ENCODE measurements at places on chromosomes 2 and 18.

DNA sequence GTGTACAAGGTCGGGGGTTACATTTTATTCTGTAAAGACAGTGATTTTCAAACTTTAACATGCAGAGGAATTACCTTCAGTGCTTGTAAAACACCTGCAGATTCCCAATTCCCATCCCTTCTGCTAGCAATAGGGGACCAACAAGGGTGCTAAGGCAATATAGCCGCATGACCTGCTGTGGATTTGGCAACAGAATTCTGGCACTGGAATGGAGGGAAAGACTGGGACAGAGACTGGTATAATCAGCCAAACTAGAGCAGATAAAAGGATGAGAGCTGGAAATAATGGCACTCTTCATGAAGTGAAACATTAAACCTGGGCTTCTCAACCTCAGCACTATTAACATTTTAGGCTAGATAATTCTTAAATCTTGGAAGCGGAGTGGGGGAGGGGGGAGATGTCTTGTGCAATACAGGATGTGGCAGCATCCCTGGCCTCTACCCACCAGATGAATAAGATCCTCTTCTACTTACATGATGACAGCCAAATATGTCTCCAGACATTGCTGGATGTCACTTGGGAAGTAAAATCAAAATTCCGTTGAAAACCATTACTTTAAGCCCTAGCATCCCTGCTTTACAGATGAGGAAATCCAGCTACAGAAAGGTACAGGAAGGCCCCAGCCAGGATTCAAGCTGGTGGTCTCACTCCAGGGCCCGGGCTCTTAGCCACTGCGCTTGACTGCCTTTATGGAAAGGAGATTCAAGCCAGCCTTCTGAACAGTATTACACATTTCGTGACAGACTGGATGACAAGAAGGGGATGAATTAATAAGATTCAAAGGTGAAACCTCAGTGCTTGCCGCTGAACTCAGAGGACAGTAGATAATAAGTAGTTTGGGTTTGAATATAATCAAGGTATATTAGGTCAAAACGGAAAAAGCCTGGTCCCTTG lies 1.7 kb downstream of the EVA1A start:
- DNase-seq, result no peak

DNA sequence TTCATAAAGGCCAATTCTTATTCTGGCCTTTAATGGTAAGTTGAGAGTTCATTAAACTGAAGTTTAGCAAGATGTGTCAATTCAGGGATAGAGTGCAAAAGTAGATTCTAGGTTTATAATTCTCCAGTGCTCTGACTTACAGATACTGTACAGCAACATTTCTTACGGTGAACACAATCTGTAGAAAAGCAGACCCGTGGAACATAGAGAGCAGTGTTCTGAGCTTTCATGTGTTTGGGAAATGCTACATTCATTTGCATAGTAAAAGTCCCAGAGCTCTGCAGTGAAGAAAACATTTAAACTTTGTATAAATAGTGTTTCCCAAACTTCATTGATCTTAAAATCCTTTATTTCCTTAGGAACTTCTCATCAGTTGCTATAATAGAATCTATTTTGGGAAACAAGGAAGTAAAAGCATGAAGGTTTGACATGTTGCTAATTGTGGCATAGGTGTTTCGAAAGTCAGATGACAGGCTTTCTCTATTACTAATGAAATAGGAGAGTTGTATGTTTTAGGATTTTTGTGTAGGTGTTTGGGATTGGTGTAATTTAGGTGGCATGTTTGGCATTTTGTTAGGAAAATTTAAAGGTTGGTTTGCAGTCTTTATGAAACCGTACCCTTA lies 138.2 kb downstream of the ASXL3 start:
- DNase-seq, result no peak

DNA sequence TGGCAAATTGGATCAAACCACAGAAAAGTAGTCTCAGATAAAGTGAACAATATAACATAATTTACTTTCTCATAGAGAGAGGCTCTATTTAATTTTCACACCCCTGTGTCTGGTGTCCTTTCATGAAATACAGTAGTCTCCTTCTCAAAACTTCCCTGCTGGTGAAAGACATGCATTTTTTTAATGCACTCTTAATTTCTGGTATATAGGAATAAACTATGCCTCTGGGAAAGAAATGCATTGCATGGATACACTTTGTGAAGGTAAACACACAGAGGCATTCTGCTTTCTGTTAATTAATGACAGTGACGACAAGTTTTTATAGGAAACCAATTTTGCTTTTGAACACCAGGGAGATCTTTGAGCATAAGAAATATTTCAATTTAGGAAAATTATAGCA lies 24.1 kb upstream of the TMEM178A start:
- no peak for DNase-seq

GRCh38 chr2:225117051-225117716 lies 74.9 kb upstream of the DOCK10 start:
- DNase-seq, result no peak

GRCh38 chr2:225008935-225009334 lies 33.3 kb downstream of the DOCK10 start:
- no peak for DNase-seq

GRCh38 chr2:18630941-18631340 lies 41.6 kb upstream of the NT5C1B start:
- DNase-seq, result no peak

DNA sequence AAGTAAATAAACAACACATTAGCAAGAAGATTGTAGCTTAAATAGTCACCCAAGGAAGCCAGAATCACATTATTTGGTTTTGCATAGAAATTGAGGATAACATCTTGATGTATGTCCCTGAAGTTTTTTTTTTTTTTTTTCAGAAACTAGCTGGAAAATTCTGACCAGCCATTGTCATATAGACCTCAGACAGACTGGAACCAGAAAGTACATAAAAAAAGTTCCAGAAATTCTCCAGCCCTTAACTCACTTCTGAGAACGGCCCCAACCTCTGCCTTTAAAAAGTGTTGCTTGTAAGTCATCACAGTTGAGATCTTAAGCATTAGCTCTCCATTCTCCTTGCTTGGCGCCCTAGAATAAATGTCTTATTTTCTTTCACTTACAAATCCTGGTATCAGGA lies 350.5 kb downstream of the CCDC85A start:
- DNase-seq, result no peak

- DNase-seq, result no peak
These were observed 39.0 kb downstream of the SLC66A2 start for GRCh38 chr18:79912409-79912991.

DNA sequence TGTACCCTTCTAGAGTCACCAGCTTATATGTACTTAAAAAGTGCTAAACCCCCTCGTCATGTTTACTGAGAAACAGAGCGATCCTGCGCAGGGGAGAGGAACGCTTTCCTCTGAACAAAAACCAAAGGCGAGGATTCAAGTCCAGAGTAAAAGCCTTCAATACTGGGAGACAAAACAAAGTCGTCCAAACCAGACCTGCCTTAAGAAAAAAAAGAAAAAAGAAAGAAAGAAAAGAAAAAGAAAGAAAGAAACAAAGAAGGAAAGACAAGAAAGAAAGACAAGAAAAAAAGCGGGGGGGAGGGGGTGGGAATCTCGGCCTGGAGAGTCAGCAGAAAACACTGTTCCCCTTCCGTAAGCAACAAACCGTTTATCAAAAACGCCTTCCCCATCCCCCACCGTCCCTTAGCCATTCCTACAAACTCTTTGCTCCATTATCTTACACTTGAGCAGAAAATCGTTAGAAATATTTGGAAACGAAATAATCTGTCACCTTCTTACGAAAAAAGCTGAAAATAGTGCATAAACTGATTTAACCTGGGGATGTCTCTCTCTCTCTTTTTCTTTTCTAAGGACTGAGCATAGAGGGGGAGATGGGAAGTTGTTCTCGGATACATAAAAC lies 3.3 kb downstream of the PTGR3 start:
- no peak for DNase-seq

DNA sequence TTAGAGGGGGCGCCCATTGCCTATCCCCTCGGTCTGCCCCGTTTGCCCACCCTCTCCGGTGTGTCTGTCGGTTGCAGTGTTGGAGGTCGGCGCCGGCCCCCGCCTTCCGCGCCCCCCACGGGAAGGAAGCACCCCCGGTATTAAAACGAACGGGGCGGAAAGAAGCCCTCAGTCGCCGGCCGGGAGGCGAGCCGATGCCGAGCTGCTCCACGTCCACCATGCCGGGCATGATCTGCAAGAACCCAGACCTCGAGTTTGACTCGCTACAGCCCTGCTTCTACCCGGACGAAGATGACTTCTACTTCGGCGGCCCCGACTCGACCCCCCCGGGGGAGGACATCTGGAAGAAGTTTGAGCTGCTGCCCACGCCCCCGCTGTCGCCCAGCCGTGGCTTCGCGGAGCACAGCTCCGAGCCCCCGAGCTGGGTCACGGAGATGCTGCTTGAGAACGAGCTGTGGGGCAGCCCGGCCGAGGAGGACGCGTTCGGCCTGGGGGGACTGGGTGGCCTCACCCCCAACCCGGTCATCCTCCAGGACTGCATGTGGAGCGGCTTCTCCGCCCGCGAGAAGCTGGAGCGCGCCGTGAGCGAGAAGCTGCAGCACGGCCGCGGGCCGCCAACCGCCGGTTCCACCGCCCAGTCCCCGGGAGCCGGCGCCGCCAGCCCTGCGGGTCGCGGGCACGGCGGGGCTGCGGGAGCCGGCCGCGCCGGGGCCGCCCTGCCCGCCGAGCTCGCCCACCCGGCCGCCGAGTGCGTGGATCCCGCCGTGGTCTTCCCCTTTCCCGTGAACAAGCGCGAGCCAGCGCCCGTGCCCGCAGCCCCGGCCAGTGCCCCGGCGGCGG lies 1.7 kb downstream of the MYCN start:
- no peak for DNase-seq

GRCh38 chr2:229575569-229576315 lies 138.6 kb downstream of the DNER start:
- no peak for DNase-seq

DNA sequence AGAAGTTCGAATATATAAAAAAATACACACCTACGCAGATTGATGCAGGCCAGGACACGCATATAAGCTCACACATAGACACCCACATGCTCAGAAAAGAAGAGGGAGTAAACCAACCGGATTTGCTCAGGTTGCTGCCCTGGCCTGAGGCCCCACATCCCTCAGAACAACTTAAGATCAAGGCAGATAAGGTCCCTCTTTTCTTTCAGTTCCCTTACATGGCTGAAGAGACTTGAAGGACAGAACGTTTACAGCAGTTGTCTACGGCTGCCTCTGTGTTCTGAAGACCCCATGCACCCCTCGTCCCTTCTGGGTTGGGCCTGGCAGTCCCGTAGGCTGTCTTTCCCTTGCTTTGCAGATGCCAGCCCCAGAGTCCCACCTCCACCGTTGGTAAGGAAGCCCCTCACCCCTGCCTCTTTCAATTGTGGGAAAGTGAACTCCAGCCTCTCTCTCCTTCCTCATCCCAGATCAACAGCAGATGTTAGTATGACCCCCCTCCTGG lies 4.3 kb upstream of the NAGK start:
- DNase-seq, result no peak

DNA sequence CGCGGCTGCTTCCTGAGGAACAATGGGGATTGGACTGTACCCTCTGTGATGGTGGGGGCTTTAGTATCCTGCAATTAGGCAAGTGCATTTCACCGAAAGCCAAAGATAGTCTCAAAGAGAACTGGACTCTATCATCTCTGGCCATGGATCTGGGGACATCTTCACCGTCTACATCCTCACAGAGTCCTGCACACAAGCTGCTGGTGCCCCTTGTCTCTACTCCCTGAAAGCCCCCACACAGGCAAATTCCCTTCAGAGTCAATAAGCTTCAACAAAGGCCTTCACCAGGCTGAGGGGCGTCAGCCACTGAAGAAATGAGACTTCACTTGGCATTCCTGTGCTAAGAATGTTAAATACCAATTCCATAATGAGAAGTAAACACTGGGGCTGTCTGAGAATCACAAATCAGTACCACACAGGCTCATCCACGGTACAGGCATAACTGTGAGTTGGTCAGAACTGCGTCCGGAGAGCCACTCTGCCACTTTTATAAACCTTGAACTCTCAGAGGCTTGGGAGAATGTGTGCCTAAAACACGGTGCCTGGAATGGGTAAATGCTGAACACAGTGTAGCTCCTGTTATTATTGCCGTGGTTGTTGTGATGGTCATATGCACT lies 432.7 kb downstream of the ZNF521 start:
- no peak for DNase-seq

All from cortex of kidney (tissue), 1 donor.